ENCODE measurements at places on chromosomes 13 and 19.

DNA sequence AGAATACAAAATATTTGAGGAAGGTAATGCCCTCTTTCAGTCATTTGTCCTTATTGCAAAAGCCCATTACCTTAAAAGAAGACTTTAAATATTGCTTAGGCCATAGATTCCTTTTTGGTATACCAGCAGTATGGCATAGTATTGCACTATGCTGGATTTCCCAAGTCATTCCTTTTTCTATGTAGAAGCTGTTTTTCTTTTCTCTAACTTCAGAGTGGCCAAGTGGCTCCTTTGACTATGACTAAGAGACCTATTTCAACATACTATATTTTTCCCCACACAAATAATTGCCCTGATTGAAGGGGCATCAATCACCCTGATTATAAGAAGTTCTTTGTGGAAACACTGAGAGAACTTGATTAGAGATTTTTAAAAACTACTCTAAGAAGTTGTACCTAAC lies 68.6 kb downstream of the UFM1 start:
- no peak for DNase-seq

GRCh38 chr19:45121827-45122345 lies 28.9 kb downstream of the PPP1R37 start:
- DNase-seq = no peak

GRCh38 chr13:24742294-24742693 lies 21.7 kb upstream of the RNF17 start:
- DNase-seq = no peak

GRCh38 chr13:101556676-101557123 lies 104.2 kb downstream of the ITGBL1 start:
- DNase-seq = no peak

DNA sequence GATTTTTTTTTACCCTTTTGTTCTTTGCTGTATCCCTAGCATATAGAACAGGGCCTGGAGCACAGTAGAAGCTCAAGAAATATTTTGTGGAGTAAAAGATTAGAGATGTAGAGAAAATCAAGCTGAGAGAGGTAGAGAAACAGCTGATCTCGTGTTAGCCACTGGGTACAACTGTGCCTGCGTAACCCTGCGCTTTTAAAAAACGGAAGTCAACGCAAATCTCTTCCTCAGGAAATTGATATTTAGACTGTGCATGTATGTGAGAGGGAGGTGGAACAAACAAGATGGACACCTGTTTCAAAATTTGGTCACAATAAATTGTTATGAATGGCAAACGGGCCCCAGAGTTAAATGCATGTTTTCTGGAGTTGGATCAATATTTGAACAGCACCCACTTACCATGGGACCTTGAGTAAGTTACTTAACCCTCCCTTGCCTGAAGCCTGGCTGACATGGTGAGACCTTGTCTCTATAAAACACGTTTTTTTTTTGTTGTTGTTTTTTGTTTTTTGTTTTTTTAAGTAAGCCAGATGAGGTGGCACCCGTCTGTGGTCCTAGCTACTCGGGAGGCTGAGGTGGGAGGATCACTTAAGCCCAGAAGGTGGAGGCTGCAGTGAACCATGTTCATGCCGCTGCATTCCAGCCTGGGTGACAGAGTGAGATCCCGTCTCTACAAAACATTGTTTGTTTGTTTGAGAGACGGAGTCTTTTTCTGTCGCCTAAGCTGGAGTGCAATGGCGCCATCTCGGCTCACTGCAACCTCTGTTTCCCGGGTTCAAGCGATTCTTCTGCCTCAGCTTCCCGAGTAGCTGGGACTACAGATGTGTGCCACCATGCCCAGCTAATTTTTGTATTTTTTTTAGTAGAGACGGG lies 3.3 kb upstream of the EPOR start:
- DNase-seq = no peak

DNA sequence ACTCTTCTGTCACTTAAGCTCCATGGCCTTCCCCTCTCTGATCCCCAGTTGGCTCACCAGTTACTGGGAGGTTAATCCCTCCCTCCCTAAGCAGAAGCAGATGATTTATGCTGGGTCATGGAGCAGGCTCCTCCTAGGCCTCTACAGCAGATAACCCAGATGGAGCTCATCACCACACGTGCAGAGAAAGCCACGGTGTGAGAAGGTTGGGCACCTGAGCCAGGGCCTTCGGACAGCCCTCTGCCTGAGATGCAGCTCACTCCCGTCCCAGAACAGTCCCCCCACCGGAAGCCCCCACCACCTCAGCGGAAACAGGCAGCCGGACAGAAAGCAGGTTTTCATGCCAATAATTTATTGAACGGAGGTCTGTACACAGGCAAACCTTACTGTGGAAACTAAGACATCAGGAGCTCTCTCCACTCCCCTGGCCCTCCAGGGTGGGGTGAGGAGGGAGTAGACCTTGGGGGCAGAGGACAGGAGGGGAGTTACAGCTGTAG lies 9.8 kb downstream of the ZNF526 start:
- no peak for DNase-seq

DNA sequence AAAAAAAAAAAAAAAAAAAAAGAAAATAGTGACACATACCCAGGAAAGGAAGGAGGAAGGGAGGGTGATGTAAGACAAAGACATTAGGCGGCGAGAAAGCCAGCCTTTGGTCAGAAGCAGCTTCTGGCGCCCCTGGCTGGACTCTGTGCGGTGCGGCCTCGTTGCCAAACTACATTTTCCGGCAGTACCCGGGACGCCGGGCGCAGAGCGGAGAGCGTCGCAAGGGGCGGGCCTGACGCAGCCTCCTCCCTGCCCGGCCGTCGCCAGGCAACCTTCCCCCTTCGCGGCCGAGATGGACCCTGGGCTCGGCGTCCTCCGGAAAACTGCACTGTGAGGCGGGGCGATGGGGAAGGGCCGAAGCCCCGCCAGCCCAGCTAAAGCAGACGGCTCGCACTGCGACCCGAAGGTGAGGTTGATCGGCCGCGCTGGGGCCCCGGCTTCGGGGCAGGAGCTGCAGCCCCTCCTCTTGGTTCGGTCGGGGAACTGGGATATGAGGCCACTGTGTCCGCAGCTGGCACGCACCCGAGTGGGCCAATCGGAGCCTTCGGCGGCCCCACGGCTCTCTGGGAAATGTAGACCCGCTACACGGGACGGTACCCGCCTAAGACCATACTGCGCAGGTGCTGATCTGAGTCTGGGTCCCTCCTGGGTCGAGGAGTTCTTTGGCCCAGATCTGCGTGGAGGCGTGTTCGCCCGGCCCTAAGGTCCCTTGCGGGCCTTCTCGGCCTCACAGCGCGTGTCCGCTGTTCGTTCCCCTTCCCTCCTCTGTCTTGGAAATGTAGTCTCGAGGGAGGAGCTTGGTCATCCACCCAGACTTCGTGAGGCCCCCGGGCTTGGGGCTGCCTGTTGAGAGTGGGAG lies 2.3 kb upstream of the MZF1 start:
- DNase-seq = peak; percentile 75
